SW 1271 (cell line): ENCODE measurements at places on chromosomes 12 and 14.
A peak's percentile ranks its signal among the peaks of the same experiment; 100 is the strongest.

- DNase-seq: no peak
Observed at GRCh38 chr12:65598688-65599087, 225.6 kb upstream of the HMGA2 start.

- no peak for DNase-seq
Observed at GRCh38 chr12:20438299-20438779, 70.0 kb downstream of the PDE3A start.

GRCh38 chr14:95113476-95113875 lies 43.9 kb downstream of the DICER1 start:
- DNase-seq: no peak

DNA sequence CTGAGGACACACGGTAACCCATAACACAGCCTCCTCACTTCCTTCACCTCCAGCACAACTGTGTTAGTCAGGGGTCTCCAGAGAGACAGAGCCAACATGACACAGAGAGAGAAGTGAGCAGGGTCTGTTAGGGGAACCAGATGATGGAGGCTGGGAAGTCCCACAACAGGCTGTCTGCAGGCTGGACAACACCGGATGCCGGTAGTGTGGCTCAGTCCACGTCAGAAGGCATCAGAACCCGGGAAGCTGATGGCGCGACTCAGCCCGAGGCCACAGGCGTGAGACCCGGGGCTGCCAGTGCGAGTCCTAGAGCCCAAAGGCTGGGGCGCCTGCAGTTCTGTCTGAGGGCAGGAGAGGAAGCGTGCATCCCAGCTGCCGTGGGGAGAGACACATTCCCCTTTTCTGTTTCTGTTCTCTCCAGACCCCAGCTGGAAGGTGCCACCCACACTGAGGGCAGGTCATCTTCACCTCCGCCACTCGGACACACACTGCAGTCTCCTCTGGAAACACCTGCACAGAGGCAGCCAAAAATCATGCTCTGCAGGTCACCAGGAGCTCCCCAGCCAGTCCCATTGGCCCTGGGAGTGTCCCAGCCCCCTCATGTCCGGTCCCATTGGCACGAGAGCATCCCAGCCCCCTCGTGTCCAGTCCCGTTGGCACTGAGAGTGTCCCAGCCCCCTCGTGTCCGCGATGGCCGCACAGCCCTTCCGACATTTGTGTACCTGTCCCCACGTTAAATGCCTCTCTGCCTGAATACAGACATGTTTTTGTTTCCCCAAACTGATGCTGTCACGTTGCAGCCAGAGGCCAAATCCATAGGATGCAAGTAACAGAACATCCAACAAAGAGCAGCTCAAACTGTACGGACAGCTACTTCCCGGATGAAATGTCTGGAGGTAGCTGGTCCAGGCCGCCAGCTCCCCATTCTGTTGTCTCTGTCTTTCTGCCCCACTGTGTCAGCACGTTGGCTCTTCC lies 7.9 kb upstream of the FBRSL1 start:
- no peak for DNase-seq

- no peak for DNase-seq
Observed at GRCh38 chr14:71246539-71246938, 339.3 kb downstream of the PCNX1 start.

- no peak for DNase-seq
Observed at GRCh38 chr12:15364221-15365160, 42.2 kb downstream of the PTPRO start.

DNA sequence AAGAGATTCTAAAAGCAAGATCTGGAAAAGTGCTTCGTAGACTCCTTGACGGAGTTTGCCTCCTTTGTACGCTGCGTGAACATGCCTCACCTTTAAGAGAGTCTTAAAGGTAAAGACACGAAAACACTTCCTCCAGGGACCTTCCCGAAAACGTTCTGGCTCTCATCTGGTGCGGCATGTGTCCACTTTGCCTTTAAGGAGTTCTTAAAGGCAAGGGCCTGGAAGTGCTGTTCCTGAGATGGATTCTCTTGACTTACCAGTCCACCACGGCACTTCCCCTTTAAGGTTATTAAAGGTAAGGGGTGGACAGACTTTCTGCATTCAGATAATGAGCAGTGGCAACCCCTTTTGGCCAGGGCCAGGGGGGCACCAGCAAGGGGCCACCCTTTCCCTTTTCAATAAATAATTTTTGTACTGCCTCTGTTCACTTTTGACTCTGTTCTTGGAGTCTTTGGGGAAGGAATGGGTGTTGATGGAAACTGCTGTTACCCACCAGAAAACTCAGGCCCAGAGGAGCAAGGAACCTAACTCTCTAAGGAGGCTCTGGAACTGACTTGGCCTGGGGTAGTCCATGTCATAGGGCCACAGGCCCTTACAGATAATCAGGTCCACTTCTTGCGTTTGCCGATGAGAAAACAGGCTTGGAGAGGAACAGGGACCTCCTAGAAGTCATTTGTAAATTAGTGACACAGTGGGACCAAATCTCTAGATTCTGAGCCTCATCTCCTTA lies 4.4 kb downstream of the REM2 start:
- DNase-seq: peak; percentile 96

GRCh38 chr12:34333337-34333736 lies 311.0 kb downstream of the ALG10 start:
- DNase-seq: no peak

DNA sequence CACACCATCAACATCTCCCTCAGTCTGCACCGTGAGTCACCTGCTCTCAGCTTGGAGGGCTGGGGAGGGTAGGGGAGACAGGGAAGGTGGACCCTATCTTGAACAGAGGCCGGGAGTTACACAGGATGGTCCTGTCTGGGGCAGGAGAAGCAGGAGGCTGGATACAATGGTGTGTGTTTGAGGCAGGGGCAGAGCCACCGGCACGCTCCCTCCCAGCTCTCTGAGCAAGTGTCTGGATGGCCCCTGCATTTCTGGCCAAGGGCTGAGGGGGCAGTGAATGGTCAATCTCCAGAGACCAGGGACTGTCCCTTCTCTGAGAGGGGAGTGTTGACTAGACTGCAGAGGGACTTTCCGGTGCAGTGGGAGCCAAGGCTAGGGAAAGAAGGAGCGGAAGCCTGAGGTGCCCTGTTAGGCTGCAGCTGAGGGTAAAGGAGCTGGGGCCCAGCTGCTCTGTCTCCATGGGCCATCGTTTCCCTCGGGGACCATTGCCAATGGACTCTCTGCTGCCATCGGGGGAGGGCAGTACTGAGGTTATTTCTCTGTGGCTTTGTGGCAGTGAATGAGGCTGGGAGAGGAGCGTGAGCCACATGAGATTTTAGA lies 1.9 kb downstream of the LRP1-AS start:
- no peak for DNase-seq

DNA sequence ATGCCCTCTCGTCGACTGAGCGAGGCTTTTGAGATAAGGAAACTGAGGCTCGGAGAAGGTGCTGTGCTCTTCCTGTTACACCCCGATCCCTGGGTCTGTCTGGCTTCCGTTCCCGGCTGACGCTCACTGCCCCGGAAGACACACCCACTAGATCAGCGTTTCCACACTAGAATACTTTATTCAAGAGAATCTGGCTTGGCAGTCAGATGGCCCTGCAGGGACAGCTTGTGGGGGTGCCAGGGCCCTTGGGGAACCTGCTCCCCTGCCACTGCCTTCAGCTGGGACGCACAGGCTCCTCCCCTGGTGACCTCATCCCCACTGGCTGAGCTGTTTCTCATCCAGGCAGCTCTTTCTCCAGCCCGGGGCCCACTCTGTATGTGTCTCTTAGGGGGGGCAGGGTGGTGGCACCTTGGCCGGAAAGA lies 13.7 kb downstream of the PGF start:
- no peak for DNase-seq

GRCh38 chr12:85017618-85018017 lies 18.5 kb downstream of the TSPAN19 start:
- no peak for DNase-seq

DNA sequence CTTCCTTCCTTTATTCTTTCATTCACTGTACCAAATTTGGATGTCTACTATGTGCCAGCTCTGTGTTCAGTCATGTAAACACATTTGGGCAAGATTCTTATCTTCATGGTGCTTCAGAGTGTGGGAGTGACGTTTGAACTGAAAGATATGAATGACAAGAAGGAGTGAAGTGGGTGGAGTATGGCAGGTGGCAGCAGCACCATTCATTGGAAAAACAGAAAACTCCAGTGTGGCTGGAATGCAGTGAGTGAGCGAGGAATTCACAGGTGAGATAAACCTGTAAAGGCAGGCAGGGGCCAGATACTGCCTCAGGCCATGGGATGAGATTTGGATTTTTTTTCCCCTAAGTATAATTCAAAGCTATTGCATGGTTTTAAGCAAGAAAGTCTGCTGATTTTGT lies 140.7 kb upstream of the CCDC198 start:
- no peak for DNase-seq

DNA sequence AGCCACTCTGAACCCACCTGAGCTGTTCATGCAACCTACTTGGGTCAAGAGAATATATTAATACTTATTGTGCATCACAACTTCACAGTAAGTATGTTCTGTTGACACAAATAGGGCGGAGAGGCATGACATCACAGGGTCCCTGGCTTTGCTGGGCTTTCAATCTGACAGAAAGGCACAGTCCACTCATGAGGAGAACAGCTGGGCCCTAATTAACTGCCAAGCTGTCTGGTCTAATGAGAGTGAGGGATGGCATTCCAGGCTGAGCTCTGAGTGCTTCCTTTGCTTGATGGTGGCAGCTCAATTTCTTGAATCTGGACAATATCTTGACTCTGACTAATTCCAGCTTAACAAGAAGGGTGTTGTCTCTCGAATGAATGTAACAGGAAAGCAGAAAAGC lies 2.0 kb downstream of the EFCAB11 start:
- DNase-seq: no peak

DNA sequence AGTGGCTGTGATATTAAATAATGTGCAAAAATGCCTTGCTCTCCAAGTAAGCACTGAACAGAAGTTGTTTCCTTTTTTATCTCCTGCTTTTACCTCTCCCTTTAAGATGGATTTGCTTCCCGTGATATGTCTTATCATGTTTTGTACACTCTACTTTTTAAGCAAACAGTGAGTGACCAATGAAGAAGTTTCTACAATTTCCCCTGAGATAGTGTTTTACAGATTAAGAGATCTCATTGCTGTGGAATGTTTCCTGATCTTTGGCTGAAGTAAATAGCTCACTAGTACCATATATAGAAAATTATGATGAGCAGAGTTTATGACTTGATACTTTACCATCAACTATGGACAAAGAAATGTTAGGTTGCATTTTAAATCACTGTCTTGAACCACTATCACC lies 184.8 kb upstream of the PDE3A start:
- no peak for DNase-seq

DNA sequence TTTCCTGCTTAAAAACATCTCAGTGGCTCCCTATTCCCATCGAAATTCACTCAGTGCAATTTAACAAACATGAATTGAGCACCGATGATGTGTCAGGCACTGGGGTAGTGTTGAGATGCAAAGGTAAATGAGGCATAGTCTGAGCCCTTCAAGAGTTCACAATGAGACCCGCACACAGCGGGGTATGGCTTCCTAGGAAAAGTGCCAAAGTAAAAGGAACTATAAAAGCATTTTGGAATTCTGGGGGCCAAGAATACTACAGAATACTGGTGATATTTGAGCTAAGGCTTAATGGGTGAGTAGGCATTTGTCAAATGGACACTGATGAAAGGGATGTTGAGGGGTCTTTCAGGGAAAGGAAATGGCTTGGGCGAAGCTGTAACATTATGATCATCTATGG lies 315.4 kb downstream of the DPF3 start:
- no peak for DNase-seq

- DNase-seq: no peak
Observed at GRCh38 chr12:48286665-48287064, 64.1 kb downstream of the ZNF641 start.

GRCh38 chr12:34398706-34399630 lies 376.7 kb downstream of the ALG10 start:
- no peak for DNase-seq

- no peak for DNase-seq
Observed at GRCh38 chr14:68527329-68527851, 265.5 kb downstream of the ZFP36L1 start.

DNA sequence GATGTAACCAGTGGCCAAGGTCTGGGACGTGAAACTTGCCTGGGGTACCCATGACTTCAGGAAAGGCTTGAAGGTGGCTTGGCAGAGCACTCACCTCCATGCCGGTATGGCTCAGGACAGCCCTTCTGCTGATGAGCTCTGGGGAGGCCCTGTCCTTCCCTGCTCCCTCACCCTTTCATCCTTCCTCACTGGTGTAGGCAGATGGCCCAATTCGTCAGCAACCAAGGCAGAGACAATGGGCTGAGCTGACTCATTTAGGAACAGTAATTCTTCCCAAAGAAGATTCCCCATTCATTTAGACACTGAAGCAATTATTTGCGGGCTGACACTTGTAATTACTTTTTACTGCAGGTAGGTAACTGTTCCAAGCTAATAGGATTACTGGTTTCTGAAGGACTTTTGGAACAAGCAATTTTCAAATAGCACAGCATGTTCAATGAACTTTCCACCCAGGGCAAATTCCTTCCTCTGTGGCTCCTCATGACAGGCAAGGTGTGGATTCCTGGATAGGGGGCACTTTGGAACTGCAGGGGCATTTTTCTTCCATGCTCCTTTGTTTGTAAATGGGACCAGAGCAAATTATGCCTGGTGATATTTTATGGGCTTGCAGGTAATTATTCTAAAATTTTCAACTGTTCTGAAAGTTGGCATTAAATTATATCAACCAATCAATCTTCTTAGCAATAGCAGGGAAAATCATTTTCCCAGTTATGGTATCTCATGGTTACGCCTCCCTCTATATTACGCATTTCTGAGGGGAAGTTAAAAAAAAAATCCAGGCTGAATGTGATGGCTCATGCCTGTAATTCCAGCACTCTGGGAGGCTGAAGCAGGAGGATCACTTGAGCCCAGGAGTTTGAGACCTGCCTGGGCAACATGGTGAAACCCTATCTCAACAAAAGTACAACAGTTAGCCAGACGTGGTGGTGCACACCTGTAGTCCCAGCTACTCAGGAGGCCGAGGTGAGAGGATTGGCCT lies 24.1 kb upstream of the NRDE2 start:
- DNase-seq: no peak

- no peak for DNase-seq
Observed at GRCh38 chr14:37658156-37658555, 62.7 kb downstream of the TTC6 start.

- peak; percentile 39 for DNase-seq
Observed at GRCh38 chr14:72291908-72292688, 359.9 kb downstream of the RGS6 start.

- DNase-seq: no peak
Observed at GRCh38 chr12:24177889-24178288, 228.4 kb upstream of the SOX5 start.

GRCh38 chr12:113098441-113099028 lies 37.0 kb downstream of the RASAL1 start:
- peak; percentile 46 for DNase-seq
